Neural progenitor cell (in vitro differentiated cells): ENCODE measurements at places on chromosomes 2 and 18. TPM values are rescaled to one million over a fixed set of nuclear protein-coding genes. Genes with fewer than 3 reads are reported as not detected.
A peak's percentile ranks its signal among the peaks of the same experiment; 100 is the strongest.

DNA sequence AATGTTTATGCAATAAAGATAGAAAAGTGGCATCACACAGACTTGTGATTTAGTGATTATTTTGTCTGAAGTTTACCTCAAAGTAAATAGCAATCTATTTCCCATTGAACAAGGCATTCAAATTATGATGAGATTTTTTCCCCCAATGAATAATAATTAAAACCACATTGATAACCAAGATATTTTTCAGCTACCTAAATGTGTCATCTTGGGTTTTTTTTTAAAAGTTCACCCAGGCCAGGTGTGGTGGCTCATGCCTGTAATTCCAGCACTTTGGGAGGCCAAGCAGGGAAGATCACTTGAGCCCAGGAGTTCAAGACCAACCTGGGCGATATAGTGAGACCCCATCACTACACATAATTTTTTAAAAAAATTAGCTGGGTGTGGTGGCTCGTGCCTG is 27.0 kb downstream of the MYOM1 start:
- DNase-seq, result no peak

DNA sequence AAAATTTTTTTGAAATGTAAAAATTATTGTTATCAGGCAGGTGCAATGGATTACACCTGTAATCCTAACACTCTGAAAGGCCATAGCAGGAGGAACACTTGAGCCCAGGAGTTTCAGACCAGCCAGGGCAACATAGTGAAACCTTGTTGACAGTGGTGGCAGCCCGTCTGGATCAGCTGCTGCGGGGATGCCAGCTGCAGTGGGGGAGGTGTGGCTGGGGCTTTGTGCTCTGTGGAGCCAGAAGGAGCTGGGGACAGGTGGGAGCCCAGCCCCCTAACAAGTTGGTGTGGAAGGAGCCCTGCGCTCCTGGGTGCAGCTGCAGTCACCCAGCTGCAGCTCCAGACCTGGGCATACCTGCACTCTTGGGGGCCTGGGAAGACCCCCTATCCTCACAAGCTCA is 182.4 kb upstream of the MC4R start:
- DNase-seq, result no peak

GRCh38 chr18:7946734-7947377 is 379.7 kb downstream of the PTPRM start:
- DNase-seq, result peak; percentile 23

GRCh38 chr2:191115804-191116203 is 35.0 kb downstream of the STAT4 start:
- DNase-seq, result no peak

DNA sequence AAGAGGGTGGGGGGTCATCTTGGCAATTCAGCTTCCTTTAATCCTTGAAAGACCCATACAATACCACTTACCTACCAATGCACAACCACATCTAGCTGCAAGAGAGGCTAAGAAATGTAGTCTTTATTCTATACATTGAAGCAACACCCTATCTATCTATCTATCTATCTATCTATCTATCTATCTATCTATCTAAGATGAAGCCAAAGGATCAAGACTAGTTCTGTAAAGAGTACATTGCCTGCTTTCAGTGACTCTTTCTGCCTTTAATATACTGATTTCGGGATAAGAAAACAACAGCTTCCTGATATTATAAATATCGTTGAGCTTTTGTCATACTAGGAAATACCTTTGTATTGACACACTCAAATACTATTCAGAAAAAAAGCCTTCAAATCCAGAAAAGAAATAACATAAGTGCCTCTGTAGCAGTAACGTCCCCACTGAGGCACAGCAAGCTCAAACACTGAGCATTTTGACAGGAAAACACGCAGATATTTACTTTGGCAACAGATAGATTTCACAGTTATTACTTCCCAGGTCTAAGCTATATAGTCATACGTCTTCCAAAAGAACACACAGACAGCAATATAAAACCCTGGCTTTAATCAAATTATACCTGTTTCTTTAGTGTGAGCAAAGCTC is 139.4 kb upstream of the SERTAD2 start:
- no peak for DNase-seq

GRCh38 chr2:122011493-122012270 is 256.2 kb downstream of the TSN start:
- DNase-seq, result no peak

The CACNB4 gene
- 8.9 and 14.2 TPM in 2 replicates for total RNA-seq

The OTOS gene
- total RNA-seq, result not detected in 2 replicates

The DSG1 gene
- not detected in 2 replicates for total RNA-seq

The RHOB gene
- total RNA-seq, result 16.1 and 28.7 TPM in 2 replicates

The PTPN2 gene
- total RNA-seq, result 47.7 and 57.9 TPM in 2 replicates

The MOGAT1 gene
- total RNA-seq, result 0.62 and 2.0 TPM in 2 replicates

The NEU2 gene
- total RNA-seq, result not detected in 2 replicates
